ENCODE measurements at places on chromosomes 6 and 20.

- DNase-seq, result peak; percentile 41
These were observed 82.4 kb downstream of the PPP1R3G start for GRCh38 chr6:5167501-5167900.

- DNase-seq, result no peak
These were observed 38.8 kb upstream of the KHDRBS2 start for GRCh38 chr6:62324834-62325233.

DNA sequence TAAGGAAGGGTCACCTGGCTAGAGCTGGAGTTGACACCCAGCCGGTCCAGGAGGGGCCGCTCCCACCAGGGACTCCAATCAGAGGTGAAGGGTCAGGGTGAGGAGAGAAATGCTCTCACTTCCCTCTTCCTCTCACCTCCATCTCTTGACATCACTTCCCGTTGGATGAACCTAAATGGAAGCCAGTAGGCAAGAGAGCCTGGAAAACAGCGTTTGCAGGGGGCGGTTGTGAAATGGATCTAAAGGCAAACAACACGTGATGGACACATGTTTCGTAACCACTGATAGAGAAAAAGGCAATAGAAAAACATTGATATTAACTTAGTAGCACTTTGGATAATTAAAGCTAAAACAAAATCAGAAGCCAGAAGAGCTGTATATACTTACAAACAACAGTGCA lies 105.6 kb upstream of the FOXA2 start:
- no peak for DNase-seq

- no peak for DNase-seq
These were observed 3.5 kb downstream of the MMP24OS start for GRCh38 chr20:35274172-35275092.

- DNase-seq, result peak; percentile 97
These were observed at the start of gene MBOAT1 for GRCh38 chr6:20212392-20213111. Gene MBOAT1 (minus strand): TSS chr6:20212469. CDS start chr6:20212234, 235 bp downstream.

DNA sequence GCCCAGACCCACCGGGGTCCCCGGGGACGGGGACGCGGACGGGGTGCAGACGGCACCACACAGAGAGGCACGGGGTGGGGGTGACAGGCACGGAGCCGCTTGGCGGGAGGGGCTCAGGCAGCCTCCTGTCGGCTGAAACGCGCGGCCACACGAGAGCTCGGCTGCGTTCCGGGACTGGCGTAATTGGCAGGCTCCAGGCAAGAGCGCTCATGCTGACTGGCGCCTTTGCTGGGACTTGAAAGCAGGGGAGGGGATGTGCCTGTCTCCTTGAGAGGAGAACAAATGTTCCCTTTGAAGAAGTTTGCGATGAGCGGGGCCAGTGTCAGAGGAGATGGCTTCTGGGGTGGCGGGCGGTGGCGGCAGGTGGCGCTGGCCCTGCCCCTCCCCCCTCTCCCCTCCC lies 25.8 kb downstream of the BHLHE23 start:
- DNase-seq, result no peak

DNA sequence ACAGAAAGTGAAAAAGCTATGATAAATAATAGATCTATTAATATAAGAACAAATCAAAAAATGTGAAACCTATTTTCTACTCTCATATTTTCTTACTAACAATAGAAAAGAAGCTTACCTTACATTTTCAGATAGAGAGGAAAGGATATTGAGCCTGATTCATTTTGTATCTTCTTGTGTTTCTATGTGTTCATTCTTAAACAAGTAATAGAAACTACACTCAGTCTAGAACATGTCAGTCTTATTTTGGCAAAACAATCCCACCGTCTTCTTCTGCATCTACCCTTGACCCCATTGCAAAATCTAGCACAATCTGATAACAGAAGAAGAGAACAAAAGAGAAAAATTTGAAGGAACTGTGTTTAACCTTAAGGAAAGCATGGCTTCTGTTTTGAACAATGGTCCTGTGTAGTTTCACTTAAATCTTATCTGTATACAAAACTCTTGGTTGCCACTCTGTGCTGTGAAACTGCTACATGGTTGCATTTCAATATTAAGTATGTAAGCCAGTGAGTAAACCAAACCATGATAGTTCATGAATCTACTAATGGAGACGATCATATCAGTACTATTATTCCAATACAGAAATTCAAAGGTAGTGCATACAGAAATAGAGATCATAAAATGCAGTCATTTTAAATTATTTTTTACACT lies 69.5 kb upstream of the LGSN start:
- no peak for DNase-seq

- no peak for DNase-seq
These were observed 9.0 kb upstream of the TSHZ2 start for GRCh38 chr20:52963131-52963530.

- no peak for DNase-seq
These were observed 107.0 kb downstream of the STXBP5 start for GRCh38 chr6:147311218-147311617.

DNA sequence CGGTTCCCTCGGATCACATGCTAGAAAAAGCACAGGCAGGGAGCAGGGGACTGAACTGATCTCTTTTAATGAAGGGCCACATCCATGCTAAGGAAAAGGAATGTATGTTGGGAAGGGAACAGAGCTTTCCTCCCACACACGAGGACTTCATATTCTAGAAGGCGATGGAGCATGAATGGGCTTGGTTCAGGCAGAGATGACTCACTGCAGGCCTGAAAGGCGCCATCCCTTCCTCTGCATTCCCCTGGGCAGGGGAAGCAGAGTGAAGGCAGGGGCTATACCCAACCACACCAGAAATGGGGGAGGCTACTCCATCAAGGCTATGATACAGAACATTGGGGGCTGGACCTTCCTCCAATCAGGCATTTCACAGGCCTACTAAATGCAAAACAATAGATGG lies 30.6 kb downstream of the ELMO2 start:
- no peak for DNase-seq

GRCh38 chr6:157329829-157330228 lies 6.5 kb upstream of the TMEM242 start:
- no peak for DNase-seq

- DNase-seq, result no peak
These were observed 76.8 kb downstream of the REV3L start for GRCh38 chr6:111406200-111406721.
